Stimulated activated CD8-positive, alpha-beta memory T cell treated with anti-CD3 and anti-CD28 coated beads, Interleukin-7, amount 100 ng/mL, for 1 hour (primary cell): ENCODE measurements at places on chromosomes 2 and 18.

- DNase-seq: no peak
These were observed 248.4 kb downstream of the GLI2 start for GRCh38 chr2:120984046-120984445.

DNA sequence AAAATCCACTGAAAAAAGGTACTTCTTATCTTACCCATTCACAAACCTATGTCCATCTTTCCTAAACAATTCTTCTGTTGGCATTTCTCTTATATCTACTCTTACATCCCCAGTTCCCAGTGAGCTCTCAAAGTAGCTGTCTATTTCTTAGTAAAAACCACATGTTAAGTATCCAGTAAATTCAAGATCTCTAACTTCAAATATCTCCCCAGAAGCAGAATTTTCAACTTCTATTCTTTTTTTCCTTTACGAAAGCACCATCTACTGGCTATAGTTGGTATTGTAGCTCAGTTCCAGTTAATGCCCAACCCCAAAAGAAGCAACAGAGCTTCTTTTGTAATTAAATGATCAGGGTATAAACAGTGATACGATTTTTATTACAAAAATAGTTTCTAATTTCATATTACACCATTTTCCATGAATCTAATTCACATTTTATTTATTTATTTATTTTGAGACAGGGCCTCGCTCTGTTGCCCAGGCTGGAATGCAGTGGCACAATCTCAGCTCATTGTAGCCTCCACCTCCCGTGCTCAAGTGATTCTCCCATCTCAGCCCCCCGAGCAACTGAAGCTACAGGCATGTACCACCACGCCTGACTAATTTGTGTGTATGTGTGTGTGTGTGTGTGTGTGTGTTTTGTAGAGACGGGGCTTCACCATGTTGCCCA is 28.5 kb downstream of the HRH4 start:
- no peak for DNase-seq

DNA sequence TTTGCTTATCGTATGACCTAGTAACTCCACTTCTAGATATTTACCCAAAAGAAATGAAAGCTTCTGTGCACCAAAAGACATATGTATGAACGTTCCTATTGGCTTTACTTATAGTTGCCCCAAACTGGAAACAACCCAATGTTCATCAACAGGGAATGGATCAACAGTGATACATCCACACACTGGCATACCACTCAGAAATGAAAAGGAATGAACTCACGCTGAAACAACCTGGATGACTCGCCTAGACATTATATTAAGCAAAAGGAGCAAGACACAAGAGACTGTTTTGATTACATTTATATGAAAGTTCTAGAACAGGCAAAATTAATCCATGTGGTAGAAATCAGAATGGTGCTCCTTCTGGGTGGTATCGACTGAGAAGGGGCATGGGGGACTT is 18.9 kb downstream of the ADRA2B start:
- DNase-seq: no peak

- DNase-seq: no peak
These were observed 6.3 kb downstream of the RFTN2 start for GRCh38 chr2:197669077-197669476.

GRCh38 chr2:16525265-16525887 is 140.3 kb downstream of the CYRIA start:
- no peak for DNase-seq

GRCh38 chr2:66543257-66543767 is 108.4 kb downstream of the MEIS1 start:
- DNase-seq: no peak

DNA sequence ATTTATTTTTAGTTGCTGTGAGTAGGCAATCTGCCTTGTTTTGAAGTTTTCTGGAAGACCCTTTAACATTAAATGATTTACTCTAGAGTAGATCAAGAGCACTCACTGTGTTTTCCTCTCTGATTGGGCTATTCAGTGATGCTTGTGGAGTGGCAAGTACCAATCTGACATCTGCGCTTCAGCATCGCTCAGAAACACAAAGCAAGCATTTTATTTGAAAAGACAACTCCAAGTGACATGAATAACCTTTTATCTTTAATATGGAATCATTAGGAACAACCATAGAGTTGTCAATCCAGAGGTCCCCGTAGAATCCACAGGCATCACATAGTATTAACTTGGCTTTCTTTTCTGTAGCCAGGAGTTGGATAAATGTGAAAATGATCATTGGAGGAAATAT is 114.7 kb downstream of the CPS1 start:
- DNase-seq: no peak

DNA sequence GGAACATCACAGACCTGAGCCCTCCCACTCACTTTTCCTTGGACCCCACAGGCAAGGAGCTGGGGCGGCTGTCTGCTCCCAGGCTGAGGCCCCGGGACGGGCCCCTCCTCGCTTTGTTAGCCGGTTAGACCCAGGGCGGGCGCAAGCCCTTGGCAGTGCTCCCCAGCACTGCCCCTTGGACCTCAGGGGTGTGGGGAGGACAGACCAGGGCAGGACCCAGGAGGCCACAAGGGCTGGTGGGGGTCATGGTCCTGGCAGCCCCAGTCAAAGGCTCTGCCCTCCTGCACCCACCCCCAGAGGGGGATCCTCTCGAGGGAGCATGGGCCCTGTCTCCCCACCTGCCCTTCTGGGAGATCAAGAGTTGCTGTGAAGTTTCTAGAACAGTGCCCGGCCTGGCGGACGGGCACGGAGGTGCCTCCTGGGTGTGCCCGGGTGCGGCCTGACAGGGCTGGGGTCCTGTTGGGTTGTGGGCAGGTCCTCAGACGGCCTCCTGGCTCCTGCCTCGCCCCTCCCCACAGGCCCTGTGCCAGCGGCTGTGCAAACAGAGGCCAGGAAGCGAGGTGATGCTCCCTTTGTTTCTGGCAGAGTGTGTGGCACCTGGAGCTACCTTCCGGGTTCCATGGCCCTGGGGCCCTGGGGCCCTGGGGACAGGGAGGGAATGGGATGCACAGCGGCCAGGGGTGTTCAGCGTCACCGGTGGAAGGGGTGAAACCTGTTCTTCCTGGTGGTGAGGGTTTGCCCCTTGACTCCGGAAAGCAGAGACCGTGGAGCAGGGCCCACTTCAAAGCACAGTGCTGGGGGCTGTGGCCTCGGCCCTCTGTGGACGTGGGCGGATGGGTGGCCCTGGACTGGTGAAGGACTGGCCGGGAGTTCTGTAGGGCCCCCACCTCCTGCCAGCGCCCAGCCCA is 2.9 kb upstream of the GAL3ST2 start:
- DNase-seq: no peak

- DNase-seq: no peak
These were observed 13.1 kb downstream of the CHST9 start for GRCh38 chr18:27171993-27172392.

- DNase-seq: no peak
These were observed 5.9 kb upstream of the RPL37A start for GRCh38 chr2:216492597-216493333.

- DNase-seq: no peak
These were observed 48.9 kb downstream of the DYNC1I2 start for GRCh38 chr2:171735991-171736710.

DNA sequence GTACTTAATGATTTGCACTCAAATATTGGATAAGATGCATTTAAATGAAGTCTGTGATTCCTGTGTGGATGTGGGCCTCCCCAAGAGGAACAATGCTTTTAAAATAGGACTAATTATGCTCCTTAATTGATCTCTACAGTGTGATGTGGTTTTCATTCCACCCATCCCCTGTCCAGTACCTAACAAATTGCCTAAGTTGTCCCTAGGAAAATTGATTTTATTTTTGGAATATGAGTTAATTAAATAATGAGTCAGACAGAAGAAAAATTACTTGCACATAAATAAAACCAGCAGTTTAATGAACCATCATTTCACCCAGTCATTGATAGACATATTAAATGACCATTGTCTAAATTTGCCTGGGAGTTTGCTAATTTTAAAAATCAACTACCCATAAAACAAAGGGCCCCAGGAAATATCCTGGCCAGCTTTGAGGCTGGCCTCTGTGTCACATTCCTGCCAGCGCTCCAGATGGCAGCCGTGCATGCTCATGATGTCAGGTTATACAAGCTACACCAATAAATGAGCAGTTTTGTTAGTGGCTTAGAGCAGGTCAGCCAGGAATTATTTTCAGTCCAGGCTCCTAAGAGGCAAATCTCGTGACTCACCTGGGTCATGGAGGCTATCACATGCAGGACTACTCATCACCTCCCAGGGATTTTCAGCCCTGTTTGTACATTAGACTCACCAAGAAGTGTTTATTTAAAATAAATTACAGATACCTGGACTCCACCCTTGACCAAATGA is 31.9 kb downstream of the ABHD3 start:
- no peak for DNase-seq

- DNase-seq: no peak
These were observed 222.7 kb downstream of the PIEZO2 start for GRCh38 chr18:10926621-10927161.

DNA sequence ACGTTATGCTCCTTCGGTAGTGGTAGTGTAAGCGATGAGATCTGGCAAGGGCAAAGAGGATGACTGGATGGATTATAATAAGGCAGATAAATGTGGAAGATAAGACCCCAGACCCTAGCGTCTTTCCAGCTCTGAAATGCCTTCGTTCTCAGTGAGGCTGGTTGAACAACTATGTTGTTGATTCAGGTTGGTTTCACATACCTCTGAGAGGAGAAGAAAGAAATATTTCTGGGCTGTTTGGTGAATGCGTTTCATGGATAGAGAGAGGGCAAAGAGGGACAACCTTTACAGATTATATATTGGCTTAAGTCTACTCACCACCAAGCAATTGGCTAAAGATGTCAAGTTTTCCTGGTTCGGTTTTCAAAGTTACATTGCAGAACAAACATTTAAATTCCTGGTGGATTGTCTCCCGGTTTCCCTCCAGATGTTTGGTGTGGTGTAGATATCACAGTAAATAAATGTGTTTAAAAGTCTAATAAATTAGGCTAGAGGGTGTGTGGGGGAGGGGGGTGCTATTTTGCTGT is 190.1 kb upstream of the GLI2 start:
- DNase-seq: no peak

- DNase-seq: no peak
These were observed 162.6 kb upstream of the CRIM1 start for GRCh38 chr2:36192983-36193382.

DNA sequence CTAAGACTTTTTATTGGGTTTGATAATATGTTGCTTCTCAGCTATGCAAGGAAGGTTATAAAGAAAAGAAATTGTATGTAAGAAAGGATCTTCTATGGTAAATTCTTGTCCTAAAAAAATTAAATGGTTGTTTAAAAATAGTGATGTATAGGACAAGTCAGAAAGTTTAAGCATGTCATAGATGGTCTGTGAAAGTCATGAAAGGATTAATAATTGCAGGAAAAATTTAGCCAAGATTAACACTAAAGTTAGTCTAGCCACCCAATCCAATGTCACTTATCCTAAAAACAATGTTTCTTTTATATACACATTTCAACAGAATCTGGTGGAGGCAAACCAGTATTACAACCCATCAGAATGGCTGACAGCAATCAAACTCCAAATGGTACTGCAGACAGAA is 1046.7 kb upstream of the SLC39A10 start:
- no peak for DNase-seq

GRCh38 chr2:157267476-157267875 is 10.0 kb downstream of the GALNT5 start:
- DNase-seq: no peak
